ENCODE measurements at places on chromosomes 11 and 22.

- no peak for DNase-seq
Measured at GRCh38 chr22:19738664-19739447, 15.5 kb downstream of the GP1BB start.

DNA sequence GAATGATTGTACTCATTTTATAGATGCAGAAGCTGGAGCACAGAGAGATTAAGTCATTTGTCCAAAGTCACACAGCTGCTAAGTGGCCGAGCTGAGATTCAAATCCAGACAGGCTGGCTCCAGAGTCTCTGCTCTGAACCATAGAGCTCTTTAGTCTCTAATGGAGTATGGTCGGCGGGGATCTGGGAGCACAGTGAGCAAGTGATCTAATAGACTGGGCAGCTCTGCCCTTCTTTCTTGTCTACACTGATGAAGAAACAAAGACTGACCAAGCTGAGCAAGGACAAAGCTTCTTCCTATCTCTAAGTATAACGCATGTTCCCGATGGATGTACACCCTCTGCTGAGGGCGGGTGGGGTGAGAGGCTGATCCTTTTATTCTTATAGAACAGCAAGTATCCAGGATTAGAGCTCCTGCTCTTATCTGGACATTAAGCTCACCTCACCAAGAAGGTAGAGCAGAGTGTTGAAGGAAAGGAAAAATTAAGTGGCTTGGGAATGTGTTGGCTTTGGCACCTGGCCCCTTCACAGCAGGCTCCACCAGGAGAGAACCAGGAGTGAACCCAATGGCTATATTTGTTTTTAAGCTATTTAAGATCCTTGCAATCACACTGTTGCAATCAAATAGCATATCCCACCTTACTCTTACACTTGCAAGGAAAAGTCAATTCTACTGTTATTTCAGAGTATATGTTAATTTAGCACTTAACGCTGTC is 68.7 kb downstream of the ETS1 start:
- DNase-seq: no peak

DNA sequence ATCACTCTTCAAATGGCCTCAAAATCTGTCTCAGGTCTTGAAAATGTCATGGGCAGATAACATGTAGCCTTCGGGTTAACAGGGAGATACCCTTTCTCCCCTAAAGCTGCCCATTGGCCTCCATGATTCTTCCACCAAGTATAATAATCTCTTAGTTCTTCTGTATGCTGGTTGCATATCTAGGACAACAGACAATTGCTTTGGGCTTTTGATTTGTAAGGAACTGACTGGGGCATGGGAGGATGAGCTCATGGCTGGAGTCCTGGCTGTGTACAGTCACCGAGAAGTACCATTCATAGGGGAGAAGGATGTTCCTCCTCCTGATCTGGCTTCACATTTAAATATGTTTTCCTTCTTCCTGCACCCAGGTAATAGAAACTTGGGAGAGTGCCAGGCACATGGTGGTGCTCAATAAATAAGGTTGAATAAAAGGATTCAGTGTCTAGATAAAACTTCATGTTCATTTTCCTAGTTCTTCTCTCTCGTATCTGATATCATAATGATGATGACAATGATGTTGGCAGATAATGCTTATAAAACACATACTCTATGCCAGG is 2.8 kb upstream of the AMPD3 start:
- no peak for DNase-seq

- DNase-seq: no peak
Measured at GRCh38 chr11:117550466-117550865, 222.8 kb downstream of the CEP164 start.

- peak; percentile 26 for DNase-seq
Measured at GRCh38 chr11:86515297-86516094, 140.8 kb downstream of the CCDC81 start.

- DNase-seq: no peak
Measured at GRCh38 chr11:74487875-74488274, 5.6 kb downstream of the LIPT2 start.

DNA sequence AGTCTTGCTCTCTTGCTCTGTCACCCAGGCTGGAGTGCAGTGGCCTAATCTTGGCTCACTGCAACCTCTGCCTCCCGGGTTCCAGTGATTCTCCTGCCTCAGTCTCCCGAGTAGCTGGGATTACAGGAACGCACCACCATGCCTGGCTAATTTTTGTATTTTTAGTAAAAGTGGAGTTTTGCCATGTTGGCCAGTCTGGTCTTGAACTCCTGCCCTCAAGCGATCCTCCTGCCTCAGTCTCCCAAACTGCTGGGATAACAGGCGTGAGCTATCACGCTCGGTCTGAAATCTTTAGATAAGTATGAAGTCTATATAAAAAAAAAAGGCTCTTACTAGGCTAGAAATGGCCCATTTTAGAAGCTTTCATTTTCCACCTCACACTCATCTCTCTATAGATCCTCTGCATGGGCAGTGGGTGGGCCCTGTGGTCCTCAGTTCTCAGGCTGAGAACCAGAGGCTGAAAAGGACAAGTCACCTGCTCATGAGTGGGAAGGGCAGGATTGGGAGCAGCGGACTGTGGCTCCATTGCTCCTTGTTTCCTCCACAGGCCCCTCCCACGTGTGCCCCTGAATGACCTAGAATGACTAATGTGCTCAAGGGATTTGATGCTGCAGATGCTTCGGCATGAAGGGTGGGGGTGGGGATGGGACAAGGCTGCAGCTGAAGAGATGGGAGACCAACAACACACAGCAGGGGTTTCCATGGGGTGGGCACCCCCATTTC is 19.8 kb upstream of the PRAME start:
- DNase-seq: no peak

- DNase-seq: no peak
Measured at GRCh38 chr22:19644314-19645223, 69.7 kb upstream of the SEPTIN5 start.
